ENCODE measurements at places on chromosomes 4 and X. TPM values are rescaled to one million over a fixed set of nuclear protein-coding genes. Genes with fewer than 3 reads are reported as not detected.

Gene CSN1S1
- total RNA-seq = not detected

GRCh38 chr4:25425361-25425760 lies 48.3 kb downstream of the ANAPC4 start:
- DNase-seq = no peak

DNA sequence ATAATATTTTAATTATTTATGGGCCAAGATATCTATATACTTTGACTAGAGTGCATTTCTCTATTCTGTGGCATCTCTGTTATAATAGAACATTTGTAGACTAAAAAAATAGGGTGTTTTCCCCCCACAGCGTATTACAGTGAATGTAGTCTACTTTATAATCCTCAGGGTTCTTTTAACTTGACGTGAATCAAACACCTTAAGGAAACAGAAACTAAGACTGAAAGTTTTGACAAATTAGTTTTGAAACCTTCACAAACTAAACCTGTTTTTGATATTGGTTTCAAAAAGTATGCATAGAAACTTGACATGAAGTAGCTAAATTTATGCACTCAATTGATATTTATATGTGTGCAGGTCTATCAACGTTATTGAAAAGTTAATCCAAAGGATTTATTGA lies 1963.1 kb upstream of the TENM3 start:
- no peak for DNase-seq

- no peak for DNase-seq
These were observed 23.8 kb upstream of the PLK4 start for GRCh38 chr4:127856813-127857447.

GRCh38 chr4:146381263-146381872 lies 140.4 kb downstream of the SLC10A7 start:
- no peak for DNase-seq

GRCh38 chr4:2044542-2045517 lies 14.3 kb upstream of the NAT8L start:
- DNase-seq = no peak

Gene PCSK1N
- total RNA-seq = 8.5 TPM

DNA sequence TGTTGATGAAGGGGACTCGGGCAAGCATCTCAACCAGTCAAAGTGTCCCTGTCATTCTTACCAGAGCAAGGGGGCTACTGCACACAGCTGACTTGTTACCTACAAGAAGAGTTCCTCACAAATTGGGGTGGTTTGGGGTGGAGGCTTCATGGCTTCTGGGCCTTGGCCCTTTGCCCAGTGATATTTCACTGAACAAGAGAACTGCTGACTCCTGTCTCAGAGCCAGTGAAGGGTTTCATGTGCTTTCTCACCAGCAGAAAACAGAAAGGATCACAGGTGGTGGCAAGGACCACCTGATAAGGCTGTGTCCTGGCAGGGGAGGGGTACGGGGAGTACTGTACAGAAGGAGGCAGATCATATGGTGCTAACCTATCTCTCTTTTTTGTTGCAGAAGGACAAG lies 53.5 kb downstream of the DLG3 start:
- DNase-seq = no peak

Measured in cardiac muscle cell (in vitro differentiated cells and primary cell).